ENCODE measurements at places on chromosomes 12 and 14.
A peak's percentile ranks its signal among the peaks of the same experiment; 100 is the strongest.

DNA sequence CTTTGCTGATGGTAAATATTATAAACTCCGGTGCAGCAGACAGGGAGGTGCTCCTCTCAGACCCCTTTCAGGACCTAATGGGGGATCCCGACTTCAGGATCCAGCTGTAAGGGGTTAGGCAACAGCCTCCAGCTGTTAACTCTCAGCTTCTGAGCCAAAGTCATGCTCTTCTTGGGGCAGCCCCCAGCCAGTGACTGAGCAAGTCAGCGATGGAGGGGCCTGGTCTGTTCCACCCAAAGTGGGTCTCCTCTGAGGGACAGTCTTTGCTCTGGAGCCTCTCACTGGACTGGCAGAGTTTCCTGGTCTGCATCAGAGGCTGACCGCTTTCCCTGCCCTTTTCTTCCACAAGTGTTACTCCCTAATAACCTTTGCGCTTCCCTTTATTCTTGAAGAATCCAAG is 184.2 kb upstream of the DIO3 start:
- no peak for DNase-seq

DNA sequence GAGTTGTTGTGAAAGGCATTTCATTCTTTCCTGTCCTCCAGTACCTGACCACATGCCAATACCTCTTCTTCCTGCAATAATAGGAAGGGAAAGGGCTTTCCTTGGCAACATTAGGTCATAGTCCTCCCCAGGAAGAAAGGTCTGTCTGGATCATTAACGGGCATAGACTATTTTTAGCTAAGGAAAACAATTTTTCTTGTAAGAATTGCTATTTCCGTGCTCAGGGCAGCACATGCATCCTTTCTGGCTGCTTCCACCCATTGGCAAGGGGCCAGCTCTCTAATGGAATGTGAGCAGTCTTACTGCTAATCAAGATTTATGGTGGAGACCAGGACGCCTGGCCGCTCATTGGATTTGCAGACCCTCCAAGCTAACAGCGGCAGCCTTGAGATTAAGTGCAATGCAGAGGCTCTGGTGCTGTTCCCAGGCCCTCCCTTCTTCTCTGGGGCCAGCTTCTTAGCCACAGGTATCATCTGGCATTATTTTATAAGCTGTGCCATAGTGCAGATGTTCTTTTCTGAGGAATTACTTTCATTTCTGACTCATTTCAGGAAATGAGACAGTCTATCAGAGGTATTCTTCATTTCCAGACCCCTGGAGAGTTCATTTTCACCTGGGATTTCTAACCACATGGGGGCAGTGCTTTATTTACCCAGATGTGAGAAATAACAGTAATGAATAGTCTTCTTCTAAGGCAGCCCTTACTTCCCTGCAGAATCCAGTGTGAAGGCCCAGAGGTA is 52.9 kb downstream of the ANO6 start:
- DNase-seq = peak; percentile 95

GRCh38 chr12:20815574-20815973 is 5.1 kb downstream of the SLCO1B3 start:
- no peak for DNase-seq

DNA sequence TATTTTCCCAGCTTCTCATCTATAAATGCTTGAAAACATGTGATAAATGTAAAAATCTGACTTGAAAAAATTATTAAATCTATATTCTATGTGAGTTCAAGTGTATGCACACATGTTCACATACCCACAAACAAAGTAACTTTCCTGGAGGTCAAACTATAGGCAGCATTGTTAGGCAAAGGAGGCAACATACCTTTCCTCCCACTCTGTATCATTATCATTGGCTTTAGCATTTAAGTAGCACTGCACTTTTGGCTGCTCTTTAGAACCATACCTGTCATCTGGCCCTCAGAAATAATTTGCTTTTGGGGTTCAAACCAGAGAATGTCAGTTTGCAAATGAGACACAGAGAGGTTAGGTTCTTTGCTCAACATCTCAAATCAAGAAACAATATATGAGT is 102.4 kb upstream of the CCDC196 start:
- no peak for DNase-seq

- DNase-seq = no peak
These were observed 9.7 kb downstream of the SPTSSA start for GRCh38 chr14:34452258-34452822.

GRCh38 chr12:3152892-3153291 is 75.7 kb downstream of the TSPAN9 start:
- DNase-seq = no peak

- DNase-seq = no peak
These were observed 13.6 kb downstream of the EML1 start for GRCh38 chr14:99806836-99807235.

GRCh38 chr12:24979329-24979728 is 30.4 kb upstream of the BCAT1 start:
- no peak for DNase-seq

- no peak for DNase-seq
These were observed 5.0 kb upstream of the GAPDH start for GRCh38 chr12:6529291-6529737.

- DNase-seq = peak; percentile 67
These were observed 4.9 kb upstream of the MTA1 start for GRCh38 chr14:105414456-105415371.

GRCh38 chr14:100667656-100668055 is 59.0 kb upstream of the DLK1 start:
- DNase-seq = no peak

GRCh38 chr12:3379079-3379478 is 111.9 kb upstream of the PRMT8 start:
- no peak for DNase-seq

- DNase-seq = peak; percentile 41
These were observed 3.3 kb downstream of the PPP1R3E start for GRCh38 chr14:23299211-23299957.

DNA sequence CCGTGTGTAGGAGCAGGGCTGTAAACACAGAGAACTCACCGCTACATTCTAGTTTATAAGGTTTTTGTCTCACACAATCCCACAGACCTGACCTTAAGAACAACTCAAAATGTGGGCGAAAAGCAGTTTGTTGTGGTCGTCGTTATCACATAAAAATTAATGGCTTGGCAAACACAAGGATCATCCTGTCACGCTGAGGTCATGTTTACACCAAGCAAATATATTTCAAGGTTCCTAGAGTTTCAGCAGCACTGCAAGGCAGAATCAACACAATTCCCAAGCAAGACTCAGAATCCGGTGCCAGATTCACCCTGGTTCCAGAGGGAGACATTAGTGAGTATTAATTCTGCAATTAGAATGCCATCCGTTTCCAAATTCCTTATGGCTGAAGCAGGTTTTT is 30.1 kb upstream of the MAP1LC3B2 start:
- DNase-seq = peak; percentile 48

DNA sequence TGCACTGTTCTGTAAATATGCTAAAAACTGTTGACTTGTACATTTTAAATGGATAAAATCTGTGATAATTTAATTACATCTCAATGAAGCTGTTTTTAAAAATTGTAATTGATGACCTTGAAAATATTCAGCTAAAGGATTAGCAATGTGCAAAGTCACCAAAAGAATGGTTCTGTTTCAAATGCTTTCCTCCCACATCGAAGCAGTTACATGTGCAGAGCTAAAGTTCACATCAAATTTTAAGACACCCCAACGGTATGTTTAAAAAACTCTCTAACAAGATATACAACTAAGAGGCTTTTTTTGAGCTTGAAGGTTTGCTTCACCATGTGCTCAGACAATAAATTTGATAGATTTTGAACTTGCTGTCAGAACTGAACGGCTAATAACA is 114.6 kb upstream of the KRAS start:
- no peak for DNase-seq

- no peak for DNase-seq
These were observed 30.0 kb downstream of the PELI2 start for GRCh38 chr14:56147986-56148901.

- no peak for DNase-seq
These were observed 936.0 kb downstream of the DIO2 start for GRCh38 chr14:79275292-79275655.

DNA sequence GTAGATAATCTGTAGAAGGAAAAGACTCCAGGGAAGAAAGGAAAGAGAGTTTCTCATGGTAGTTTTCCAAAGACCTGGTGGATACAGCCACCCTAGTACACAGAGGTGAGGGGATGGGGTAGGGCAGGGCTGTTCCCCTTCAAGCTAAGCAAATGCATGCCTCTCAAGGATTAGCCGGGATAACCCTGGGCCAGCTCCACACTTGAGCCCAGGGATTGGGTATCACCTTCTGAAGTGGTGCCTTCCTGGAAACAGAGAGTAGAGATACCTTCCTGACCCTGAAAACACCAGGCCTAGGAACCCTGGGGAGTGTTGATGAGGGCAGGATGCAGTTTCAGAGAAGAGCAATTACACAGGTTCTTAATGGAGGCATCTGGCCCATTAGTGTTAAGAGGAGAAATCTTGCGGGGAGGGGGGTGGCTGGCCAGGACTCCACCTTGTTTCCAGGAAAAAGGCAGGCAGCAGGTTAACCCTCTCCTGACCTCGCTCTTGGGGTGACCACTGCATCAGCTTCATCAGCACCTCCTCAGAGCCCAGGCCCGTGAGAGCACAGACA is 106.9 kb upstream of the TMEM233 start:
- DNase-seq = no peak

GRCh38 chr12:104049903-104050356 is at the start of gene GLT8D2:
Gene GLT8D2, minus strand, starts transcription at chr12:104050187. Its CDS starts 30,539 bp downstream, at chr12:104019648.
- DNase-seq = peak; percentile 83

GRCh38 chr12:104407922-104408321 is 48.8 kb upstream of the CHST11 start:
- DNase-seq = no peak

- no peak for DNase-seq
These were observed 60.5 kb downstream of the FOXN3 start for GRCh38 chr14:89356496-89356895.

GRCh38 chr12:89848732-89849131 is 140.1 kb upstream of the ATP2B1 start:
- DNase-seq = no peak

- DNase-seq = no peak
These were observed 10.5 kb downstream of the CERS5 start for GRCh38 chr12:50156641-50157040.

GRCh38 chr14:26611259-26611658 is 13.4 kb upstream of the NOVA1 start:
- no peak for DNase-seq

- DNase-seq = no peak
These were observed 43.7 kb upstream of the SLC35F4 start for GRCh38 chr14:57909626-57910025.

DNA sequence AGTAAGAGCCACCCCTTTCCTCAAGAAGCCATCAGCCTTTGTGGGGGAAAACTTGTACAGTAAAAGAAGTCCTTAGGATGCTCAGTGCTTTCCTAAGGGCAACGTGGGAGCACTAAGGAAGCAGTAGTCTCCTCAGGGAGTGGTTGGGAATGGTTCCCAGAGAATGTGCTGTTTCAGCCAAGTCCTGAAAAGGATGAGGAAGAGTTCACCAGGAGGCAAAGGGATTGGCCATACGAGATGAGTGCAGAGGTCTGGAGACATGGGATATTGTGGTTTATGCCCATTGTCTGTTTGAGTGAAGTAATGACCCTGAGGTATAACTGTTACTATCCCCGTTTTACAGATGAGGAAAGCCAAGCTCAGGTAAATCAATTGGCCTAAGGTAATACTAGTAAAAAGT is 86.0 kb upstream of the ATF1 start:
- peak; percentile 37 for DNase-seq

DNA sequence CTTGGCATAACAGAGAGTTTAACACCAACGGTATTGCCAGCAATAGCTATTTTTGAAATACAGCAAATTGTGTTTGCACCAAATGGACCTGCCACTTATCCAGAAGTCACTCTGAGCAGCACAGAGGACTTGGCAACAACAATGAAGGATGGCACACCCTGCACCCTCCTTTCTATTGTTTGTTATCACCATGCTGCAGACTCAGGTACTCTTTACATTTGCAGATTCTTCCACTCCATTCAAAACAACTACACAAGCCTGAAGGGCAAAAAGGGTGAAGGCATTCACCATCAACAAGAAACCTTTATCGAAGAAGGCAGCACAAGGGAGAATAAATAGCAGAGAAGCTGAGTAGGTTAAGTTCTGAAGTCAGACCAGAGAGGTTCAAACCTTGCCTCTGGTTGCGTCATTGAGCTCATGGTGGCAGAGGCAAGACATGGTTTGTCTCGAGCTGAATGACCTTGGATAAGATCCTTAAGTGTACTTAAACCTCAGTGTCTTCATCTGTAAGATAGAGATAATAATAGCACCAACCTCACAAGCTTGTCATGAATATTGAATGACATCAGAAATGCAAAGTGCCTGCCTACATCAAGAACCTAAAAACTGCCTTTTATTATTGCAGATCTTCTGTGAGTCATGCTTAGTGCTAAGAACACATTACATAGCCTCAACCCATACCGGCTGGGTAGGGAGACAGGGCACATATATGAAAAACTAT is 1.4 kb upstream of the ACSM4 start:
- no peak for DNase-seq

DNA sequence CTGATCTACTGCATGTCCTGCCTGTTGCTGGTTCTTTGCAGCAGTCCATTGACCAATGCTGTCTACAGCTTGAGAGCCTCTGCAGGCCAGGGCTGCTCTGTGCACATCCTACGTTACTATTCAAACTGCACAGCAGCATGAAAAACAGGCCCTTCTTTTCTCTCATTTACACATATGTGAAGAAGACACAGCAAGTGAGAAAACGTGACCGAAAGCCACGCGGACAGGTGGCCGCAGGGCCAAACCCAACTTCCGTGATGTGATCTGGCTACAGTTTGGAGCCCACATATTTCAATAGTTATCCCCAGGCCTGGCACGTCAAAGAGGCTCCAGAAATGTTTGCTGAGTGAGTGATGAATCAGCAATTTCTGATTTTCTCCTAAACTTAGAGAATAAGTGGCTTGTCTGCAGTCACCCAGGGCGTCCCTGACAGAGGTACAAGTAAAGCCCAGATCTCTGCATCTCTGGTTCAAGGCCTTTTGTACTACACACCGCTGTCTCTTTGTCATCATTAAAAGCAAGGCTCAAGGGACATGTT is 17.9 kb upstream of the TCL1B start:
- no peak for DNase-seq

DNA sequence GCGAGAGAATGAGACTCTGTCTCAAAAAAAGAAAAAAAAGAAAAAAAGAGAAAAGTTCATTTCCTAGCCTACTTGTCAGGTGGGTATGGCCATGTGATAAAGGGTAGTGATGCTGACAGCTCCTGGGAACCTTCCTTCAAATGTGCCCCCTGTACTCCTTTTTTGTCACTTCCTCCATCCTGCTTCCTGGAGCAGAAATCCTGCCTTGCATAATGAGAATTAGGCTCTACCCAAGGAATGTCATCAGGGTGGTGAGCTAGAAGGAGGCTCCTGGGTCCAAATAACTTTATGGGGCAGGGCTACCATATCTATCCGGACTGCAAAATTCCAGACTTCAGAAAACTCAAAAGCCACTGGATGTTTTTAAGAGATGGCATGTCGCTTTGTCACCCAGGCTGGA is 27.8 kb upstream of the FBXO34 start:
- no peak for DNase-seq

DNA sequence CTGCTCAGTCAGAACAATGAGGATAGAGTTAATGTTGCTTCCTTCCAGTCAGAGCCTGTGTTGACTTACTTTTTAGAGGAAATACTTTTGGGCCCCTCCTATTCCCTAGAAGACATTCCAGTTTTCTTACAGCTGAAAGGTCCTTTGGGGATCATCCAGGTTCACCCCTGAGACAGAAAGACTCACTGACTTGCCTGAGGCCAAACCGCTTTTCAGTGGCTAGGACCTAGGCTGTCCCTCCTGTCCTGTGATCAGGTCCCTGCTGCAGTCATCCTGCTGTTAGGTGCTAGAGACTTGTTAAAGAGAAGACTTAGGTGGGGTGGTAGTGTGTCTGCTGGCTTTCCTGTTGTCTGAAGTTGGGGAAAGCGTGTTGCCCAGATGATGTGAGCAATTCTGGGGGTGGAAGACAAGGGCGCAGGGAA is 39.6 kb downstream of the SUSD6 start:
- peak; percentile 36 for DNase-seq
